ENCODE measurements at places on chromosomes 5 and 9. TPM values are rescaled to one million over a fixed set of nuclear protein-coding genes. Genes with fewer than 3 reads are reported as not detected.

The TMC1 gene
- total RNA-seq: not detected

The PCDHB7 gene
- total RNA-seq: not detected

The PCDHB13 gene
- total RNA-seq: not detected

The CLIC3 gene
- total RNA-seq: 0.65 TPM

The OMD gene
- total RNA-seq: not detected

The GZMA gene
- 25.1 TPM for total RNA-seq

The NCS1 gene
- 18.7 TPM for total RNA-seq

The PCDHB6 gene
- total RNA-seq: not detected

The PANK3 gene
- total RNA-seq: 48.6 TPM

The RMRP gene
- 5,353 TPM for total RNA-seq

The SUSD3 gene
- 53.1 TPM for total RNA-seq

The CTXN3 gene
- not detected for total RNA-seq

The CDH12 gene
- not detected for total RNA-seq

The TMEM267 gene
- total RNA-seq: 30.7 TPM

The FABP6 gene
- not detected for total RNA-seq

The HMCN2 gene
- 0.12 TPM for total RNA-seq

The CDKN2B gene
- not detected for total RNA-seq

The C5orf52 gene
- not detected for total RNA-seq

The SARDH gene
- 4.7 TPM for total RNA-seq

The NEURL1B gene
- total RNA-seq: 0.63 TPM

The NPR3 gene
- 0.24 TPM for total RNA-seq
